ENCODE measurements at places on chromosomes 4 and X.

DNA sequence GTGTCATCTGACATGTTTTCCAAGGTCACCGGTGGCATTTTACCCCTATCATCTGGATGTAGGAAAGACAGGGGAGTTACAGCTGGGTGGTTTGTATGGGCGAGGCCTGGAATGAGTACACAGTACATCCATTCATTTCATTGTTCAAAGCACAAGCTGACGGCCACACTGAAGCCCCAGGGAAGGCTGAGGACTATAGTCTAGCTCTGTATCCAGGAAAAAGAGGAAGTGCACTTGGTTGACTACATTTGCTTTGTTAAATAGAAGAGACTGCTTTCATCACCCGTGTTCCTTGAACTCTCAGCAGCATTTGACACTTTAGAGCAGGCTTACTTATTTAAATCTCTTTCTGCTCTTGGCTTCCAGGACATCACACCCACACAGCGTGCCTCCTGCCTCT lies 1041.0 kb upstream of the TENM3 start:
- no peak for DNase-seq

GRCh38 chr4:73222466-73223257 lies 35.9 kb downstream of the ANKRD17 start:
- DNase-seq: peak; percentile 52

GRCh38 chr4:19227701-19228100 lies 1024.0 kb upstream of the SLIT2 start:
- no peak for DNase-seq

GRCh38 chrX:40579141-40579540 lies 1.6 kb upstream of the ATP6AP2 start:
- no peak for DNase-seq

DNA sequence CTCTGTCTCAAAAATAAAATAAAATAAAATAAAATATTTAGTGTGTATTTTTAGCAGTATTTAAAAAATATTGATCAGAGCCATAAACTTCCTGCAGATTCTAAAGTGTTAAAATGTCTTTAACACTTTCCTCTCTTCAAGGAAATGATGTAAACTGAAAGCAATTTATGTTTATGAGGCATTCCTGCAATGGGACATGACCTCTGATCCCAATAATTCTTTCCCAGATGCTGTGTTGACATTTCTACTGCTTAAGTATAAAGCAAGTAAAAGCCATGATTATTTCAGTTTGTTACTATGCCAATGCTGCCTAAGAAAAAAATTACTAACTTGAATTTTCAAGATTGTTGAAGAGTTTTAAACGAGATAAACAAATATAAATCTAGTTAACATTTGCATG lies 29.0 kb downstream of the COQ2 start:
- no peak for DNase-seq

DNA sequence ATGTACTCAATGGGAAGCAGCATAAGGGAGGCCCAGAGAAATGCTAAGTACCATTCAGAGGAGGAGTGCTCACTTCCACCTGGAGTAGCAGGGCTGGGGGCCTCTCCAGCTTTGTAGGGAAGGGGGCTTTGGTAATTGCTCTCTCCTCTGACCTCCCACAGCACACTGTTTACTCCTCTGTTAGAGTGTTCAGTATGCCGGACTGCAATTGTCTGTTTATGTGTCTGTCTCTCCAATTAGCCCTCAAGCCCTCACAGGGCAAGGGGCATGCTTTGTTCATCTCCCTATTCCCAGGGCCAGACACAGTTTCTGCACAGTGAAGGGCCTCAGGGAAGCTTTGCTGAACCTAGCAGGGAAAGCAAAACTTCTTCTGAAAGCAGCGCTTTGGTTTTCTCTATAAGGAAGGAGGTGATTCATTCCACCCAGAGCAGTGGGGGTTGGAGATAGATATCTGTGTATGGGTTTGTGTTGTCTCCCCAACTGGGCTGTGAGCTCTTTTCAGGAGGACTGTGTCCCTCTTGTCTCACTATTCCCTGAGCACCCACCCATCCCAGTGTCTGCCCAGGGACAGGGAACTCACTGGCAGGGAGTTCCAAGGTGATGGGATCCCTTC lies 50.0 kb upstream of the VMA21 start:
- DNase-seq: no peak

DNA sequence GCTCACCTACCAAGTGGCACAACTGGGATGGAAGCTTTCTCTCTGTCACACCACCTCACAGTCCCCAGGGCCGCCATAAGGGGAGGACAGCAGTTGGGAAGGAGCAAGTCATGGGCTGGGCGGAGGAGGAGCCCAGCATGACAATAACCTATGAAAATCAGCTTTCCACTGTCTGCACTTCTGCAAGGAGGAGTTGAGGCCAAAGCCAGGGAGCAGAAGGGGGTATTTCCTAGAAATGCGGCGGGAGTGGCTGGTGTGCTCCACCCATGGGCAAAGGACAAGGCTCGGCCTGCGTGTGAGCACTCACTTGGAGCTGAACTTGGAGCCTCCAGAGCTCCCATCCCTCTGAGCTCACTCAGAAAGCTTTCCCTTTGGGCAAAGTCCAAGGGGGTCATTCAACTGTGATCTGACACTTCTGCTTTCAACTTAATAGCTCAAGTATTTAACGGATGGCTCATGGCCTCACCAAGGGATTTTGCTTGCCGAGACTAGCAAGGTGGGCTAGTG lies 18.5 kb downstream of the APLN start:
- DNase-seq: no peak

GRCh38 chrX:46572340-46572936 lies 1.1 kb upstream of the CHST7 start:
- DNase-seq: peak; percentile 34

DNA sequence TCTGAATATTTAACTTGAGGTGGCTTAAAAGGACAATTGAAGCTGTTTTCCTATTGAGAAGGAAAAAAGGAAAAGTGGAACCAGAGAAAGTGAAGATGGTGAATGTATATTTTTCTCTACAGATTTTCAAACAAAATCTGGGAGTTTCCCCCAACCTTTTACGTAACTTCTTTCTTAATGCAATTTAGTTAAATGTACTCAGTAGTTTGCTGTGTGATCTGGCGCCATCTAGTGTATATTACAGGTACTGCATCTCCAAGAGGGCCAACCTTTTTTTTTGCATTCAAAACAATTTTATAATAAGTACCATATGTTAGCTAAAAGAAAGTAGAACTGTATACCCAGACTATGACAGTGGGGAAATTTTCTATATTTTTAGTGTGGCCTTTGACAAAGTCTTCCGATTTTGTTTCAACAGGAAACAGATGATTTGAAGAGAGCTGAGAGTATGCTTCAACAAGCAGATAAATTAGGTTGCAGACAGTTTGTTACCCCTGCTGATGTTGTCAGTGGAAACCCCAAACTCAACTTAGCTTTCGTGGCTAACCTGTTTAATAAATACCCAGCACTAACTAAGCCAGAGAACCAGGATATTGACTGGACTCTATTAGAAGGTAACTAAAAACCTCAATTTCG lies 82.0 kb downstream of the PLS3 start:
- DNase-seq: no peak

DNA sequence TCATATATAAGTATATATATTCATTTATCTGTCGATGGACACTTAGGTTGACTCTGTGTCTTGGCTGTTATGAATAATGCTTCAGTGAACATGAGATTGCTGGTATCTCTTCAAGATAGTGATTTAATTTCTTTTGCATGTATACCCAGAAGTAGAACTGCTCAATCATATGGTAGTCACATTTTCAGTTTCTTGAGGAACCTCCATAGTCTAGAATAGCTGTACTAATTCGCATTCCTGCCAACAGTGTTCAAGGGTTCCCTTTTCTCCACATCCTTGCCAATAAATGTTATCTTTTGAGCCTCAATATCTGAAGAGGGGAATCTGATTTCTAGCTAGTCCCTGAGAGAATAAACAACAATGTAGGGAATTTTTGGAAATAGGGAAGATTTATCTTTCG lies 32.4 kb upstream of the CCNG2 start:
- DNase-seq: no peak

DNA sequence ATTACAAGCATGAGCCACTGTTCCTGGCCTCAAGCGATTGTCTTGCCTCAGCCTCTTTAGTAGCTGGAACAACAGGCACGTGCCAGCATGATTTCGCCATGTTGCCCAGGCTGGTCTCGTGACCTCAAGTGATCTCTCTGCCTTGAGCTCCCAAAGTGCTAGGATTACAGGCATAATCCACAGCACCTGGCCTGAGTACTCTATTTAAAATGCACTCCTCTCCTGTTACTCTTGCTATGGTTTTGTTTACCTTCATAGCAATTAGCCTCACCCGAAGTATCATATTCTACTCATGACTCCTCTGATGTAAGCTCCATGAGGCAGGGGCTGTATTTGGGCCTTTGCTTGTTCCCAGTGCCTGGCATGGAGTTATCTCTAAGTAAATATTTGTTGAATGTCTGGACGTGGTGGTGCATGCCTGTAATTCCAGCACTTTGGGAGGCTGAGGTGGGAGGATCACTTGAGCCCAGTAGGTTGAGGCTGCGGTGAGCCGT lies 92.5 kb upstream of the SLC34A2 start:
- no peak for DNase-seq

- no peak for DNase-seq
Observed at GRCh38 chrX:124925681-124926080, 394.0 kb upstream of the TEX13C start.

- DNase-seq: no peak
Observed at GRCh38 chr4:119238068-119238722, 25.7 kb downstream of the USP53 start.
